Stimulated activated CD8-positive, alpha-beta memory T cell treated with anti-CD3 and anti-CD28 coated beads, Interleukin-2, amount 100 ng/mL, for 1 hour (primary cell): ENCODE measurements at places on chromosomes 16 and 17.
A peak's percentile ranks its signal among the peaks of the same experiment; 100 is the strongest.

DNA sequence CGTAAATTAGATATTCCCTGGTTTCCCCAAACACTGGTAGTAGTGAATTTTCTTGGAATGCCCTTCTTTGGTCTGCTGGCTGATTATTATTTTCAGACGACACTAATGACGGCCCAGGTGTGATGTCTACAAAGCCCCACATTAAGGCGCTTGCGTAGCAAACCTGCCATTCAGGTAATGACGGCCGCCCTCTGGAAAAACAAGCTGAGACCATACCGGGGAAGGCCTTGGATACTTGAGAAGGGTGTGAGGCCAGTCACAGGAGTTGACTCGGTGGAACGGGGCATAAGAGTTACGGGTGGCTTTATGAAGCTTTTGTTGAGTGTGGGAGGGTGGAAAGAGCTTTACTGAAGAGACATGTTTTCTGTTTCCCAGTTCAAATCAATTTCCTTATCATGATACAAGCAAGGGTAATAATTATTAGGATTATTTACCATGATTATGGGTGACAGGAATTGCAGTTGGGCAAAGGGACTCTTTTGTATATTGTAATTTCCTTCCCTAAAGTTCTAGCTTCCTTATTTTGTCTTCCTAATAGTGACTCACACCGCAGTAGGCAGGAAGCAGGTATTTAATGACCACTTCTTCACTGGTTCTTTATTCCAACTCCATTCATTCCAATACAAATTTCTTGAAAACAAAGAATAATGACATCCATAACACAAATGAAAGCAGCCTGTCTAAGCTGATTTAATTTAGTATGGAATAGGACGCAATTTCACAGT is 24.8 kb downstream of the KRT23 start:
- no peak for DNase-seq

GRCh38 chr17:72268431-72268830 is 147.6 kb downstream of the SOX9 start:
- no peak for DNase-seq

DNA sequence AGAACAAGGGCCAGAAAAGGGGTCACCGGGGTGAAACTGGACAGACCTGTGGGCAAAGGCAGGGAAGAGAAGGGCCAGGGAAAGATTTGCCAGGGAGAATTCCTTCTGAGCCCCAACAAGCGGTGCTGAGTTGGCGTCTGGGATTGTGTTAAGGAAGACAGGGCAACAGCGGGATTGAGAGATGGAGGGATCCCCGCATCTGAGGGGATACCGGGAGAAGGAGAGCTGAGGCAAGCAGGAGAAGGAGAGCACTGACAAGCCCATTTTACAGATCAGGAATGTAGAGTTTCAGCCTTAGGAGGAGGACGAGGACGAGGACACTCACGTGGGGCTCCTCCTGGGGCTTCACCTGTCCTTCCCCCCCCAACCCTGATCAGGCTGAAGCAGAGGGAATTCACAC is 998 bp upstream of the ABCC3 start:
- no peak for DNase-seq

GRCh38 chr17:69560987-69561441 is 146.5 kb downstream of the MAP2K6 start:
- no peak for DNase-seq

- no peak for DNase-seq
These were observed 86.3 kb upstream of the RCVRN start for GRCh38 chr17:9991351-9991750.

DNA sequence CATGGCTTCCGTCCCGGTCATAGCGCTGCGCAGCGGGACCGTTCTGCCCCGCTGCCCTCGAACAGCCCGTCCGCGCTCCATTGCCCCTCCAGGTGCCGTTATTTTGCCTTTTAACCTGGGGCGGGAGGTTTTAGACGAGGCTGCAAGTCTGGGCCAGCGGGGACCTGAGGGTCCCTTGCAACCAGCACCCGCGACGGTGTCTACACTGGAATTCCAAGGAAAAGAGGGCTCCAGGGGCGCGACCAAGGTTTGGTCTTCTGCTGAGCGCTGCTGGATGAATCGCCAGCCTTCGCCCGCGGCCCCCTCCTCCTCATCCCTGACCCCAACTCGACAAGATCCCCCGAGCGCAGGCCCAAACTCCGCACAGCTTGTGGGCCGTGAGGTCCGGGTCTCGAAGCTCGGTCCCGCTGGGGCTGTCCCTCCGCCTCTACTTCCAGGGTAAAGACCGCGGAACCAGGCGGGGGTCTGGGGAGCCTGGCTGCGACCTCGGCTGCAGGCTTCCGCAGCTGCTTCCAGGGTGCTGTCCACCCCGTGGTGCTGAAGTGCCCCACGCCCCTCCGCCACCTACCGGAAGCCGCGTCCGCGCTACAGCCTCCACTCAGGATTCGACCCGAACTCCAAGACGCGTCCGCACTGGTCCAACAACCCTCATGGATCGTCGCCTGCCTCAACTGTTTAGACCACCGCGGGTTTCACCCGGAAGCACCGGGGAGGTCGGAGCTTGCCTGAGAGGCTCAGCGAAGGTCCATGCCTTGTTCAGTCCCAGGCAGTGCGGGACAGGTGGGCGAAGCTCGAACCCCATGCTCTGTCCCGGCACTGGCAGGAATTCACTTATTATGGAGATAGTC is 10.1 kb upstream of the CA4 start:
- peak; percentile 28 for DNase-seq

GRCh38 chr17:10724546-10725195 is 5.2 kb downstream of the TMEM220 start:
- DNase-seq, result no peak

DNA sequence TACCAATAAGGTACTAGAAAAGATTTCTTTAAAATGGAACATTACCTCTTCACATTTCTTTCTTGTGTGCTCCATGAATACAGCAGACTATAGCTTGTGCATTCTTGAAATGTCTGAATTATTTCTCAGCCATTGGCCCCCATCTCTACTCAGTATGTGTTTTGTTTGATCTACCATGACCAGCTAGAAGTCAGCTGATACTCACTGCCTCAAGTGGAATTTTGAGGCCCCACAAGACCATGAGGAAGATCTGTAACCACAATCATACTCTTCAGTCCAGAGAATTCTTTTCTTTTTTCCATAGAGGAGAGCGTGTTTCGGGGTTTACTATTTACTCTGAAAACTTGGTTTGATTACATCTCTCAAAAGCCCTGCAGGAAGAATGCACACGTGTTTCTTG is 319.1 kb downstream of the TOX3 start:
- DNase-seq, result no peak

GRCh38 chr17:73474370-73474988 is 162.7 kb upstream of the CDC42EP4 start:
- no peak for DNase-seq

DNA sequence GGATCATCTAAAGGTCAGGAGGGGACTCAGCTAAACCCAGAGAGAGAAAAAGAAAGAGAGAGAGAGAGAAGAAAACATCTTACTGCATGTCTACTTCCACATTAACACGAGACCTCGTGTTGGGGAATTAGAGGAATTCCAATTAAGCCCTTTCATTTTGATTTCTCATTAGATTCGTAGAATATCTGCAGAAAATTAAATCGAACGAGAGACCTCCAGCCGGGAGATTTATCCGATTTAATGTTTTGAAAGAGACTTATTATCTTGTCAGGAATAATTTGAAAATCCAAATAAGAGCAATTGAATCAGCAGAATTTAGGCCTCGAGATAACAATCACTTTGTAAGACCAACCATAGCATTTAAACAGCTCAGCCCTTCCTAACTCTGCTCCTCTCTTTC is 175.6 kb downstream of the ABCC12 start:
- no peak for DNase-seq

DNA sequence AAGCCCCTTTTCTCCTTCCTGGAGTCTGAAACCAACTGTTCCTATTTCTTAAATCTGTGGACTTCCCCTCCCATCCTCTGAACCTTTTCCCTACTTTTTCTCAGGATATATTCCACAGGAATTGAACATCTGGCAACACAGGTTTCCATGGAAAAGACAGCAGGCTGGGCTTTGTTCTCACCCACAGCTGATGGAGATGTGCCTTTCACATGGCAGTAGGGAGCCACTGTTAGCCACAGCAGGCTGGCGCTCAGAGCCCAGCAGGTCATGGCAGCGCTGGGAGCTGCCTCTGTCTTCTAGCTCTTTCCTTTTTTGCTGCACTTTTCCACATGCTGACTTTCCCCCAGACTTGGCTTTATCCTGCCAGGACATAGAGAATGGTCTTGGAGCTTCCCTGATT is 116.4 kb upstream of the NLRP1 start:
- no peak for DNase-seq
